ENCODE measurements at places on chromosomes 11 and 22. TPM values are rescaled to one million over a fixed set of nuclear protein-coding genes. Genes with fewer than 3 reads are reported as not detected.

DNA sequence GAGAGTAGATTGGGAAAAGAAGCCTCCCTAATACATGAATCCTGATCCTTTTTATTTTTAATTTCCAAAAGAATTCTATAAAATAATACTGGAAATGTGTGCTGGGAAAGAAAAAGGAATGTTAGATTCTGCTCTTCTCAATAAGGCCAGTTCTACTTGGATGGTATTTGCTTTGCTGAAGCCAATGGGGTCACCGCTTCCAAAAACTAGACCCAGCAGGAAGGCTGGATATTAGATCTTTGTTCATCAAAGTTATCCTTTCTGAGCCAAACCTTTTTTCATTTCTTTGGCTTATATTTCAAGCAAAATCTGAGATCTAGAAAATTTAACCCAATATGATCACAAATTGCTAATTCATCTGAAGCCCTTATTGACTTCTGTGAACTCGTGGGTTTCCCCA is 41.4 kb downstream of the SCUBE2 start:
- no peak for DNase-seq

SYT7 gene
- 15.6 TPM for total RNA-seq

DNA sequence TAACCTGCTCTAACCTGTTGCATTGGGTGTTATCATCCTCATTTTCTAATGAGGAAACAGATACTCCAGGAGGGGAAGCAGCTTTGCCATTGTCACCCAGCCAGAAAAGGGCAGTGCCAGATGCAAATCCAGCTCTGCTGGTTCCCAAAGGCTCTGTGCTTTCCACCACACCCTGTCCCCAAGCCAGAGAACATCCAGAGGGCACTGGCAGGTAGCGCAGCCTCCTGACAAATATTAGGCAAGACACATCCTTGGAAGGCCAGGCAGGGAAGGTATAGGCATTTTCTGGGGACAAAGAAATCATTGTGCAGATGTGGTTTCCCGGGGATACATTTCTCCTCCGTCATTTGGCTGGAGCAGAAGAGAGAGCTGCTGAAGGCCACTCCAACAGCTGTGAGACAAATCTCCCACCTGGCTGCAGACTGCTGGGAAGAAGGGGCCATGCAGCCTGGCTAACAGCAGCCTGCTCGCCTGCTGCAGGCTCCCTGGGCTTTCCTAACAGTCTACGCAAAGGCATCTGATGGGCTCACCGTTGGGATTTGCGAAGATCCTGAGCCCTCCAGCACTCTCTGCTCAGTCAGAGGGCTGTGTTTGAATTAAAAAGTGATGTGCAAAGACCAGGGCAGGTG is 93.9 kb upstream of the PITPNB start:
- no peak for DNase-seq

GRCh38 chr11:16856022-16856471 is 117.6 kb downstream of the C11orf58 start:
- no peak for DNase-seq

DNA sequence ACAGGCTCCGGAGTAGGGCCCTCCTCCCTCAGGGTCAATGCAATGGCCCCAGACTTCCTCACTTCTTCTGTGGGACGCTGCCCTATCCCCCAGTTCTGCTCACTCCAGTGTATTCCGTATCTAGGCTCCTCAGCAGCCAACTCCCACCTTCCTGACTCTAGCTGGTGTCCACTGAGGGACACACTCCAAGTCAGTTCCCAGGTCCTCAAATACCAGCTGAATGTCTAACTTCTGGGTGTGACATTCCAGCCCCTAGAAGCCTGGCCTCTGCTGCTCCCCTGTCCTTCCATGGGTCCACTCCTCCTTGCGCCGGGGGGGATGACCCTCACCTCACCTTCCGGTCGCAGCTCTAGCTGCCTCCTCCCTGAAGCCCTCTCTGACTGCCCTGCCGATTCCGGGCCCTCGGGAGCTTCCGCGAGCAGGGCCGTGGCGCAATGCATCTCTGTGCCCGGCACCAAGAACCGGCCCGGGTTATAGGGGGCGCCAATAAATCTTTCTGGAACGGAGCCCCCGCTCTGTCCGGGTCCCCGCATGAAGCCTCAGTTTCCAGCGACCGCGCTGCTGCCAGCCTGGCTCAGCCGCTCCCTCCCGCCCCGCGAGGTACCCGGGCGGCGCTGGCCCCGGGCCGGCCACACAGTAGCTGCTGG is 15.4 kb downstream of the BAD start:
- DNase-seq: peak; percentile 75

HIC2 gene
- total RNA-seq: 7.2 TPM
